ENCODE measurements at places on chromosomes 5 and 9.

DNA sequence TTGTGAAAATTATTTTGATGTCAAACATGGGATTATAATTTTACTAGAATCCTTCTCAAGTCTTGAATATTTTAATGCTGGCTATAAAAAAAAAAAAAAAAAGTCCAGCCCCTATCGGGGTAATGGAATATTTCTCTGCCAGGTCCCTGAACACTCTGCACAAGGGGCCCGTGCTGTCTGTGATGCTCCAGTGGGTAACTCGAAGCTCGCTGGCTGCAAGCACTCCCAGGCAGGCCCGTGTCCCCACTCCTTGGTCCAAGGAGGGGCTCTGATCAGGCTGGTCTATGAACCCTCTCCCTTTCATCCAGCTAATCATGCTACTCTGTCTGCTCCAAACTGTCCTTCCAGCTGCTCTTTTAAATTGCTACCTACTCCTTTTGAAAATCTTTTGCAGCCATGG lies 180.8 kb downstream of the GAPVD1 start:
- DNase-seq: no peak

- no peak for DNase-seq
Measured at GRCh38 chr9:83070261-83070660, 7.3 kb upstream of the RASEF start.

GRCh38 chr5:107217721-107218130 lies 453.0 kb downstream of the EFNA5 start:
- DNase-seq: no peak

DNA sequence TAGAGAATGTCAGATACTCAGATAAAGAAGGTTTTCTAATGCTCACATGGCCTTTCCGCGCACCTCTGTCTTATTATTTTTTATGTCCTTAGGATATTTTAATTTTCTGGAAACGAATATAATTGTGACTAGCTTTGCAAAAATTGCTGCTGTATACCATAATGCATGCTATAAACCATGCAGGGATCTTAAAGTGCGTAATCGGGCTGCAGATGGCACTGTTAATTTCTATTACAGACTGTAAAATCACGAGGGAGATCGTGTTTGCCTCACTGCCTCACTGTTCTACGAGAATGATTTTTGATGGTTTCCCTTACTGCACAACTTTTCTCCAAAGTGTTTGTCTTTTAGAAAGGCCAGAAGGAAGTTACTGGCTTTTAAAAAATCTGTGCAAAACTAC lies 356.1 kb downstream of the TUSC1 start:
- no peak for DNase-seq

DNA sequence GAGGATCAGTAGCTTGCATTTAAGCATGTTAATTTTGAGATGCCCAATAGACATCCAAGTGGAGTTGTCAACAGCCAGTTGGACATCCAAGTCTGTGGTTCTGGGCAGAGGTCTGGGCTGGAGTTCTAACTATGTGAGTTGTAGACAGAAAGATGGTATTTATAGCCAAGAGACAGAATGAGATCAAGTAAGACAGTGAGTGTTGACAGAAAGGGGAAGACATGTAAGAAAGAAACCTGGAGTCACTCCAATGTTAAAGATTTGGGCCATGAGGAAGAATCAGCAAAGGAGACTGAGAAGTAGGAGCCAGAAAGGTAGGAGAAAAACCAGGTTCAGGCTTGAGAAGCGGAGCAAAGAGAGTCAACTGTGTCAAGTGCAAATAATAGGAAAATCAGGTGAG lies 95.5 kb upstream of the PUM3 start:
- DNase-seq: no peak

DNA sequence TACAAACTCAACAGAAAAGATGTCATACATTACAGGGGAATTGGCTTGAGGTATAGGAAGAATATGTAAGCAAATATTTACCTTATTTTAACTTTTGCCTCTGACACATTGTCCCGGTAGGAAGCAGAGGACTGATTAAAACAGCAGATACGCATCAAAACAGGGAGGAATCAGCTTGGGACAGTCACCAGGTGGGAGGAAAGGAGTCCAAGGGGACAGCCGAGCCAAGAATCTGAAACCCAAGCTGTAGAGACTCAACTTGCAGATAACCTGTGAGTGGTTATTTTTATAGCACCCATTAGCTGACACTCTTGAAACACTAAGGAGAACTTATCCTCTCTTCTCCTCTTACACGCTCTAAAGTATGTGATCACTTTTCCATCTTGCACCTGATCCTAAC lies 22.3 kb downstream of the PDZD2 start:
- DNase-seq: no peak

DNA sequence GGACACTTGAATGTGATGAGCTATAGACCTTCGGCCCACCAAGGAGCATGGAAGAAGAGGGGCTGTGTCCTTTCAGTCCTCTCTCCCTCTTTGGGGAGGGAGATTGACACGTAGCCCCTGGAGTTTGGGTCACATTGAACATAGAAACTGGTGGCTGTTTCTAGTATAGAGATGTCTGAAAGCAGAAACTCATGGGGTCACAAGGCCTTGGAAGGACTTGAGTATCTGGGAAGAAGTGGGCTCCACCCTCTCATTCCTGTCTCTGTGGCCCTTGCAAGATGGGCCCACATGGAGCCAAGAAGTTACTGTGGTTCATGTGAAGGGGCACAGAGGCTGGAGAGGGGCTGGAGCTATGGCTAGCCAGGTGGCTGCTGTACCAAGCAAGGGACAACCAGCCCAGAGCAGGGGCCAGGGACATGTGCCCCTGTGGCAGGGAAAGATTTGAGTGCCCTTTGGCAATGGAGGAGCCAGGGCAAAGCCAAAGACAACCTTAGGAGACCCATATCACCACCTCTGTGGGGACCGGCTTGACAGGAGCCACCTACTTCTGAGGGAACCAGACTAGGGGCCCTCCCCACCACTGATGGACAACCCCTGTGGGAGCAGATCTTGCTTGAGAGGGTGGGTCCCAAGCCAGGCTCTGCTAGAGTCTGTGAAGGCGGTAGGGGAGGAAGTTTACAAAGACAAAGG lies 12.8 kb upstream of the ANGPTL2 start:
- DNase-seq: no peak
